T-helper 17 cell (primary cell): ENCODE measurements at places on chromosomes 12 and 14. TPM values are rescaled to one million over a fixed set of nuclear protein-coding genes. Genes with fewer than 3 reads are reported as not detected.
A peak's percentile ranks its signal among the peaks of the same experiment; 100 is the strongest.

Gene CCDC198
- not detected for total RNA-seq

- no peak for DNase-seq
- H3K27ac ChIP-seq = no peak overlapping the region
- no peaks in the 10 kb centered on the region for H3K36me3 ChIP-seq
- no peaks in the 10 kb centered on the region for H3K4me1 ChIP-seq
These were observed 66.8 kb downstream of the VWF start for GRCh38 chr12:6057700-6058099.

- H3K27me3 ChIP-seq = peaks cover 20% of the 10 kb centered on the region
- H3K4me1 ChIP-seq = peaks cover 10% of the 10 kb centered on the region
- H3K27ac ChIP-seq = no peak overlapping the region
These were observed 2.1 kb upstream of the INHBE start for GRCh38 chr12:57452937-57453509.

DNA sequence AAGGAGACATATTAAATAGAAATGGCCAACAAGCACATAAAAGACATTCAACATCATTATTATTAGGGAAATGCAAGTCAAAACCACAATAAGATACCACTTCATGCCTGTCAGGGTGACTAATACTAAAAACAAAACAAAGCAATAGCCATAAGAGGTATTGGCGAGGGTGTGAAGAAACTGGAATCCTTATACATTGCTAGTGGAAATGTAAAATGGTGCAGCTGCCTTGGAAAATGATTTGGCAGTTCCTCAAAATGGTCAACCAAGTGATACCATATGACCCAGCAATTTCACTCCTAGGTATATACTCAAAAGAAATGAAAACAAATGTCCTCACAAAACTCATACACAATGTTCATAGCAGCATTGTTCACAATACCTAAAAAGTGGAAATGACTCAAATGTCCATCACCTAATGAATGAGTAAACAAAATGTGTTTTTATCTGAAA lies 27.0 kb downstream of the GPR135 start:
- no peak overlapping the region for H3K27ac ChIP-seq
- no peak for DNase-seq
- H3K4me3 ChIP-seq = no peak overlapping the region
- H3K36me3 ChIP-seq = peaks cover 4% of the 10 kb centered on the region
- H3K4me1 ChIP-seq = peaks cover 3% of the 10 kb centered on the region
- no peaks in the 10 kb centered on the region for H3K27me3 ChIP-seq

Gene ADAM21
- not detected for total RNA-seq

DNA sequence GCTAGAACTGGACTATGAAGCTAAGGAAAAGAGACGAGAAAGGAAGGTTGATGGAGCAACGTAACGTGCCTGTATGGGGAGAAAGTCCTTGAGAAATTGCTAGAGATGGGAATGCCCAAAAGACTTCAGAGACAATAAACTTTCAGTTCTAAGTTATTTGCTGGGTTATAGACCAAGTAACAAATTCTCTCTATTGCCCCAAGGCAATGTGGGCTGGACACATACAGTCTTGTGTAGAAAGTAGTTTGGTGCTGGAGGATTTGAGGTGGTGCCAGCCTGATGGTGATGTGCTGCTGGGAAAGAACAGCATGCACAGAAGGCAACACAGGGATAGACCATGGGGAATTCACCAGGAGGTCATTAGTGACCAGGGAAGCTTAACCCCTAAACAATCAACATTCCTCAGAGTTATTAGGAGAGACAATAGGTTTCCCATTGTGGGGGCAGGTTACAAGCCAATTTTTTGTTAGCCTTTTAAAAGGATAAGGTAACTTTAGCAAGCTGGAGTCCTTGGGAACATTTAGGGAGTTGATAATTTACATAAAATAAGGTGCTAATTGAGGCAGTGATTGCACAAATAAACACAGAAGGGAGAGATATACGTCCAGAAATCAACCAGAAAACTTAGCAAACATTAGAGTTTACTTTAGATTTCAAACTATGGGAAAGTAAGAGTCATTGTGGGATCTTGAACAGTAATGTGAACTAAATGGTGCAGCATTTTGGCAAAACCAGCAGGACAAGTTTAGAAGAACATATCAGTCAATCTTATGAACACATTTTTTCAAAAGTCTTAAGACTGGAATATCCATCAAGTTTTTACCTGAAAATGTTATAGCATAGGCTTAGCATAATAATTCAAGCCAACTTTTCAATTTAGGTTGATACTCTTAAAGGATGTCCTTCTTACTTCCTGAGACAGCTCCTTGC lies 61.4 kb downstream of the LMNTD1 start:
- H3K4me3 ChIP-seq = no peak overlapping the region
- H3K27ac ChIP-seq = no peak overlapping the region
- H3K36me3 ChIP-seq = no peaks in the 10 kb centered on the region
- peaks cover 9% of the 10 kb centered on the region for H3K27me3 ChIP-seq
- no peak for DNase-seq

GRCh38 chr14:98952593-98953350 lies 319.2 kb downstream of the BCL11B start:
- H3K4me1 ChIP-seq = peaks cover 10% of the 10 kb centered on the region
- H3K27ac ChIP-seq = no peak overlapping the region
- no peaks in the 10 kb centered on the region for H3K36me3 ChIP-seq
- no peak for DNase-seq
- H3K4me3 ChIP-seq = no peak overlapping the region
- H3K27me3 ChIP-seq = no peaks in the 10 kb centered on the region

- no peak for DNase-seq
- peak overlapping the region; percentile 86 for H3K4me3 ChIP-seq
- H3K36me3 ChIP-seq = no peaks in the 10 kb centered on the region
- H3K4me1 ChIP-seq = peaks cover 20% of the 10 kb centered on the region
- H3K27me3 ChIP-seq = peaks cover 5% of the 10 kb centered on the region
These were observed 102.7 kb downstream of the TMEM30B start for GRCh38 chr14:61178226-61179060.

Gene KERA
- total RNA-seq = not detected

GRCh38 chr12:94023879-94024278 lies 124.5 kb upstream of the PLXNC1 start:
- peaks cover 5% of the 10 kb centered on the region for H3K36me3 ChIP-seq
- no peak overlapping the region for H3K27ac ChIP-seq
- no peaks in the 10 kb centered on the region for H3K27me3 ChIP-seq
- no peak for DNase-seq
- H3K4me1 ChIP-seq = no peaks in the 10 kb centered on the region

DNA sequence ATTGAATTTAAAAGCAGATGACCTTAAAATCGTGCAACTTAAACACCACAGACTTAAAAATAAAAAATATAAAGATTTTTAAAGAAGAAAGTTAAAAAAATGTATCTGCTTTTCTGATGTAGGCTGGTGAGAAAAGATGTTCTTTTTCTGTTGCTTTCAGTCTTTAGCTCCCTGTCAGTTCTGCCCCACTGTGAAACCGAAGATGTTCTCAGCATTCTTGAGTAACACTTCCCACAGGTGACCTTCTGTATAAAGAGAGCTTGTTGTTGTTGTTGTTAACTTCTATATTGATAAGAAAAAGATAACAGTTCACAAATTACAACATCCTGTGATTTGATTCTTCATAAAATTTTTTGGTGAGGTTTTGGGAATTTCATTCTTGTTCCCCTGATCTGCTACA lies 377.9 kb upstream of the RGS6 start:
- H3K36me3 ChIP-seq = peaks cover 8% of the 10 kb centered on the region
- no peak overlapping the region for H3K4me3 ChIP-seq
- peak overlapping the region; percentile 98 for H3K27ac ChIP-seq
- H3K4me1 ChIP-seq = peaks cover 37% of the 10 kb centered on the region
- no peaks in the 10 kb centered on the region for H3K27me3 ChIP-seq

Gene ZDHHC22
- total RNA-seq = not detected

Gene BHLHE41
- not detected for total RNA-seq

DNA sequence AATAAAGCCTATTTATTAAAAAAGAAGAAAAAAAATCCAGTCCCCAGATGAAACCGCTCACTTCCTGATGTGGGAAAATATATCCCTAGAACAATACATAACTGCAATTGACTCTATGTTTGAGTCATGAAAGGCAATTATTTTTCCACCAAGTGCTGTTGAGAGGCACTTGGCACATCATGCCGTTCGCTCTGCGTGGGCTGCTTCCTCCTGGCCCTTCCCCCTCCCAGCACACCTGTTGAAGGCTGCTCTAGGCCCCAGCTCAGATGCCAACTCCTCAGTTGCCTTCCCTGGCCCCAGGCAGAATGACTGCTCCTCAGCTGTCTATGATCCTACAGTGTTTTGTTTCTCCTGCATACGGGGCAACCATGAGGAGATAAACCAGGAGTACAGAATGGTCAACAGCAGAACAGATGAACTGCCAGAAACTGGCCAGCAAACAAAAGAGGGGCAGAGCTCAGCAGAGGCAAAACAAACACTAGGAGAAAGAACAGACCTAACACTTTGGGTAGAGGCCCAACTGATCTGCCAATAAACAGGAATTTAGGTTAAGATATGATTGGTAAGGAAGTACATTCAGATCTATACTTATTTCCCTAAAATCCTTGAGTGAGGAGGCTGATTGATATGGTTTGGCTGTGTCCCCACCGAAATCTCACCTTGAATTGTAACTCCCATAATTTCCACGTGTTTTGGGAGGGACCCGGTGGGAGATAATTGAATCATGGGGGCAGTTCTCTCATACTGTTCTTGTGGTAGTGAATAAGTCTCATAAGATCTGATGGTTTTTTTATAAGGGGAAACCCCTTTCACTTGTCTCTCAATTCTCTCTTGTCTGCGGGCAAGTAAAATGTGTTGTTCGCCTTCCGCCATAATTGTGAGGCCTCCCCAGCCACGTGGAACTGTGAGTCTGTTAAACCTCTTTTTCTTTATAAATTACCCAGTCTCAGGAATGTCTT lies 58.6 kb downstream of the SLC38A1 start:
- no peaks in the 10 kb centered on the region for H3K27me3 ChIP-seq
- peaks cover 57% of the 10 kb centered on the region for H3K4me1 ChIP-seq
- H3K27ac ChIP-seq = peak overlapping the region; percentile 99

Gene KRT80
- total RNA-seq = not detected

DNA sequence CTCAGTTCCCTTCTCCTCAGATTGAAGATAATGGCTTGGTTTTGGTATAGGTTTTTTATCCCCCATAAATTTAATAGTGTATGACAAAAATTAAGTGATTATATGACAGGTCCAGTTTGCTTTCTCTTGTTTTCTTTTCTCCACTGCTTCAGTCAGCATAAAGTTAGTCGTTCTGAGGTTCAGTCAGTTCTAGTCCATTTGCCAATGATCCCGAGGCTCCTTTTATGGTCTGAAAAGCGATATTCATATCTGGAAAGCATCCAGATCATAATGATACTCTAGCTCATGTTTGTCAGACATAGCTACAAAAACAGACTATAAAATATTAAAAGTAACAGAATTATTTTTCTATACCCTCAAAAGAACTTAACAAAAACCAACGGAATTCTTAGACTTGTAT lies 67.1 kb upstream of the SLC38A4 start:
- no peak for DNase-seq
- no peak overlapping the region for H3K27ac ChIP-seq
- peaks cover 2% of the 10 kb centered on the region for H3K36me3 ChIP-seq
- peaks cover 14% of the 10 kb centered on the region for H3K27me3 ChIP-seq
- peaks cover 1% of the 10 kb centered on the region for H3K4me1 ChIP-seq

- peaks cover 2% of the 10 kb centered on the region for H3K4me1 ChIP-seq
- H3K27ac ChIP-seq = no peak overlapping the region
- H3K36me3 ChIP-seq = peaks cover 2% of the 10 kb centered on the region
These were observed 17.7 kb upstream of the POP5 start for GRCh38 chr12:120598674-120599463.

- peaks cover 35% of the 10 kb centered on the region for H3K27me3 ChIP-seq
- H3K36me3 ChIP-seq = peaks cover 6% of the 10 kb centered on the region
- no peak overlapping the region for H3K4me3 ChIP-seq
These were observed 78.8 kb downstream of the TMCC3 start for GRCh38 chr12:94571556-94571955.

- no peak overlapping the region for H3K27ac ChIP-seq
- peaks cover 3% of the 10 kb centered on the region for H3K36me3 ChIP-seq
- H3K4me3 ChIP-seq = no peak overlapping the region
These were observed 6.0 kb upstream of the CHST11 start for GRCh38 chr12:104450700-104451099.

- peaks cover 14% of the 10 kb centered on the region for H3K36me3 ChIP-seq
- no peak overlapping the region for H3K4me3 ChIP-seq
- H3K4me1 ChIP-seq = peaks cover 27% of the 10 kb centered on the region
- peak overlapping the region; percentile 85 for H3K27ac ChIP-seq
These were observed 1.0 kb upstream of the TSSK4 start for GRCh38 chr14:24204163-24205146.

DNA sequence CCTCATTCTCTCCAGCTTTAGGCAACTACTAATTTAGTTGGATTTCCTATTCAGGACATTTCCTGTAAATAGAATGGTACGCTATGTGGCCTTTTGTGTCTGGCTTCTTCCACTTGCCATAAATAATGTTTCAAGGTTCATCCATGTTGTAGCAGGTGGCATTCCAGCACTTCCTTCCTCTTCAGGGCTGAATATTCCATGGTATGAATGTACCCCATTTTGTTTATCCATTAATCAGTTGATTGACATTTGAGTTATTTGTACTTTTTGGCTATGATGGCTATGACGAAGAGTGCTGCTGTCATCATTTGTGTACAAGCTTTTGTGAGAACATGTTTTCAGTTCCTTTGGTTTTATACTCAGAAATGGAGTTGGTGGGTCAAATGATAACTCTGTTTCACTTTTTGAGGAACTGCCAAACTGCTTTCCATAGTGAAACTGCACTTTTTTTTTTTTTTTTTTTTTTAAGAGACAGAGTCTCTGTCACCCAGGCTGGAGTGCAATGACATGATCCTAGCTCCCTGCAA lies 6.5 kb upstream of the CDK2AP1 start:
- DNase-seq = no peak
- H3K4me3 ChIP-seq = no peak overlapping the region
- no peak overlapping the region for H3K27ac ChIP-seq
- no peaks in the 10 kb centered on the region for H3K27me3 ChIP-seq
- H3K36me3 ChIP-seq = no peaks in the 10 kb centered on the region
- H3K4me1 ChIP-seq = no peaks in the 10 kb centered on the region

- H3K27me3 ChIP-seq = peaks cover 8% of the 10 kb centered on the region
- H3K4me1 ChIP-seq = peaks cover 3% of the 10 kb centered on the region
- no peak overlapping the region for H3K4me3 ChIP-seq
These were observed 69.7 kb upstream of the SLC38A2 start for GRCh38 chr12:46442239-46442638.

Gene ACRBP
- 90.0 TPM for total RNA-seq

GRCh38 chr12:25810683-25811082 lies 147.8 kb upstream of the RASSF8 start:
- H3K27me3 ChIP-seq = no peaks in the 10 kb centered on the region
- H3K4me3 ChIP-seq = no peak overlapping the region
- H3K27ac ChIP-seq = no peak overlapping the region
- no peaks in the 10 kb centered on the region for H3K4me1 ChIP-seq

Gene SLC2A14
- 6.4 TPM for total RNA-seq

Gene TWF1
- 60.7 TPM for total RNA-seq

- peaks cover 8% of the 10 kb centered on the region for H3K4me1 ChIP-seq
- H3K27ac ChIP-seq = no peak overlapping the region
- H3K4me3 ChIP-seq = no peak overlapping the region
- DNase-seq = no peak
- peaks cover 62% of the 10 kb centered on the region for H3K27me3 ChIP-seq
These were observed 35.4 kb upstream of the RNASE3 start for GRCh38 chr14:20855652-20856291.
